ENCODE measurements at places on chromosomes 13 and 19.

DNA sequence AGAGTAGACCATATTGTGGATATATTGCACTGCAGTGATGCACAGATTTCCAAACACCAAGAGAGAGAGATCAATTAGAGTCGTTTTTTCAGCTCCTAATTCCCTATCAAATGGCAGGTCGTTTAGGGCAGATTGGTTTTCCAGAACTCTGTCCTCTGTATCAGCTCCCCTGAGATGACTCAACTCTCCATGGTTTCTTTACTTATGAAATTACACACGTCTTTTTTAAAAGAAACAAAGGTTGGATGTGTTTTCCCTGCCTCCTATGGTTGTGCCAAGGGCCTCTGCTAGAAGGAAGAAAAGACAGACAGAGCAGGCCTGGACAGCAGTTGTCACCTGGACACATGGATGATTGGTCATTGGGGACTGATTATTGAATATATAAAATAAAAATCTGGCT, 478.1 kb upstream of the NBEA start:
- no peak for DNase-seq

DNA sequence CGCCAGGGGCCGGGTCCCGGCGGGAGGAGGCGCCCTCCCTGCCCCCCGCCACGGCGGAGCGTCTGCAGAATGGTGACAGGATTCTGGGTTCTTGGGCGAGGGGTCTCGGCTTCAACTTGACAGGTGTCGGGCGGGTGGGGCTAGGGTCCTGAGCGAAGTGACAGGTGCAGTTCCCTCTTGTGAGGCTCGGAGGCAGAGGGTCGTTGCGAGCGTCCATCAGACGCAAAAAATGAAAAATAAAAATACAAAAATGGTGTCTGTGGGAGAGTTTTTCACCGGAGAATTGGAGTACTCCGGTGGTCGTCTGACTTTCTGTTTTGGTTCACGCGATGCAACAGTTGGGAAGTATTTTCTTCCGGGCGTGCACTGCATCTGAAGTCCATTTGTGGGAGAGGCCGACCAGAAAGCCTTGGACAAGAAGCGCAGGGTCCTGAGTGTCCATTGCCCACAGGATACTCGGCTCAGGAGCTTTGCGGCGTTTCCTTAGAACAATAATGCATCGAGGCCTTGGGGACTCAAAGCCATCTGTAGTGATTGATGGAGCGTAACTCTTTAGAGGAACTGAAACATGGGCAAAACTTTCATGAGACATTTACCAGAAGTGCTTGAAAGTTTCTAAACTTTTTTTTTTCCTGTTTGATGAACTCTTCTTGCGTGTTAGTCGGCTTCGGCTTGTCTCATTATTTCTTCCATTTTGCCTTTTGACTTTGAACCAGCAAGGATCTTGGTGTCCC, 759 bp downstream of the RB1 start:
- no peak for DNase-seq

DNA sequence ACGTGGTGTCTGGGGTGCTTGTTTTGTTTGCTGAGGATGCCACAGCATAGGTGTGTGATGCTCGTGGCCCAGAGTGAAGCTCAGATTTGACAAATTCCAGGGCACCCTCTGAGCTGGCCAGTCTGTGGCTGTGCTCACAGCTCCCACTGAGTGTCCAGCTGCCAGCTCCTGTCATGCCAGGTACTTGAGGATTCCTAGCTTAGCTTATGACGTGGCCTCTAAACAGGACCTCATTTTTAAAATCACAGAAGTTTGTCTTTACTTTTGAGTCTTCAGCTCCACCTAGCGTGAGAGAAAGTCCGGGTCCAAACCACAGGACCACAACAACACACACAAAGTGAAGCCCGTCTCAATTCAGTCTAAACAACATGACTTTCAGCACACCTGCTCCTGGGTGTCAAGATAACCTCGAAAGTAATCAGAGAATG, 117.3 kb downstream of the RAB20 start:
- no peak for DNase-seq

- DNase-seq, result no peak
Measured at GRCh38 chr13:26425443-26426358, 131.8 kb upstream of the WASF3 start.

- no peak for DNase-seq
Measured at GRCh38 chr19:58579473-58580142, 6.5 kb upstream of the MZF1 start.

GRCh38 chr13:98974053-98974452, 3.8 kb downstream of the DOCK9 start:
- no peak for DNase-seq

DNA sequence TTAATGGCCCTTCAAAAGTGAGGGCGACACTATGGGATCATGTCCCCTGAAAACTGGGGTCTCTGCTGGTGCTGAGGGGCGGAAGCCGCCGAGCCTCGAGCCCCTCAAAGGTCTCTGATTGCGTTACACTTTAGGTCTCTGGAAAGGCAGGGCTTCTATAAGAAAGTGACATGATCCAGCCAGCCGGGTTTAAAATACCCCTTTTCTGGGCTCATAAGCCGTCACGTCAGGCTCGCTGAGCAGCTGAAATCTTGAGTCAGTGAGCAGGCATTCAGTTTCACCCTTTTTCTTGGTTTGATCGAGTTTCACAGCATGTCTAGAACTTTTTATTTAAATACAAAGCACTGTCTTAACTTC, 600 bp upstream of the HMGB1 start:
- DNase-seq, result no peak

DNA sequence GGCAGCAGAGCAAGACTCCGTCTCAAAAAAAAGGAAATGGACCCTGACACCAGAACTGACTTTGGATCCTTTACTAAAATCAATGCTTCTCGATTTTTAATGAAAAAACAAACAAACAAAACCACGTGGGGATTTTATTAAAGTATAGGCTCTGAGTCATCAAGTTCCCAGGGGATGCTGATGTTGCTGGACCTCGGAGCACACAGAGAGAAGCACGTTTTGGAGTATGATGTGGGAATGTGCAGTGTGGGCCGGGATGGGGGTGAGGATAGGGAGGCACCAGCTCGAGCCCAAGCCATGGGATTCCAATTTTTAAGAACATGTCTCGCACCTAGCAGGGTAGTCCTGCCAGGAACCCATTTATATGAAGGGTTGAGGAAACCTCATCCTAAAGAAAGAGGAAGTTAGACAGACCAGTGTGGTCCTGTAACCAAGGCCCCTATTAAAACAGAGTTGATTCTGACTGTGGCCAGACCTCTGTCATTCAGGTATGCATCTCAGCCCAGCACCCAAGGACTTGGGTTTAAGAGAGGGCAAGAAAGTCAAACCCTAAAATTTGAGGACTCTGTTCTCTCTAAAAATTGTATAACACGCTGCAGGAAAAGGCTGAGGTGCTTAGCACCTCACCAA, 6.4 kb downstream of the FLT1 start:
- DNase-seq, result no peak

DNA sequence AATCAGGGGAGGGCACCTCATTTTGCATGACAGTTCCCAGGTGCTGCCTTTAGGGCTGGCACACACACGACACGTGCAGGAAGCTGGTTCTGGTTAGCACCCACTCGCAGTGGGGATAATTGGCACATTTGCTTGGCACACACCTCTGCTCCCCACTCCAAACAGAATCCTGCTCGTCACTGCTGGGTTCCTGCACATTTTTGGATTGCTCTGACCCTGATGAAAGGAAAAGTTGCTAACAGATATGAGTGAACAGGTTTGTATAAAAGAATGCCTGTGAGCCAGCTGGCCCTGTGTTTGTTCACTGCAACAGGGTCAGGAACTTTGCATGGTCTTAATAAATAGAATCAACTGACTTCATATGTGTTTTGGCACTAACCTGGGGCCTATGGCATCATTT, 1500.4 kb downstream of the EFNB2 start:
- DNase-seq, result no peak

DNA sequence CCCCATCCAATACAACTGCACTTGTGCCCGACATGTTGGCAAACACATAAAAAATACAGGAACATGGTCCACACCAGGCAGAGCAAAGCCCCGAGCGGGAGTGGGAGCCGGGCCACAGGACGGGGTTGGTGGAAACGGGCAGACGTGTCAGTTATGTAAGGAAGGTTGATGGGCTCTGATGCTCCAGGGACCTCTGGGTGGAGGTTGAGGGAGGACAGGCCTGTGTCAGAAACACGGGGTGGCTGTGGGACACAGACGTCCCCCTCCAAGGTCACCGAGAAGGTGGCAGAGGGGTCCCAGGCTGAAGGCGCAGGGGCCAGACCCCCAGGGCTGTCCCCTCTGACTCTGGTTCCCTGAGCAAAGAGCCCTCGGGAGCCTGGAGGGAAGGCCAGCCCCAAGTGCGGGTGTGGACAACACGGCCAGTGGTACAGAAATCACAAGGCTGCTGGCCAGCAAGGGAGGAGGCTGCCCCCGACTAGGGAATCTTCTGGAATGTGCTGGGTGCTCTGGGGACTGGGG, 31.4 kb upstream of the C13orf46 start:
- DNase-seq, result no peak

DNA sequence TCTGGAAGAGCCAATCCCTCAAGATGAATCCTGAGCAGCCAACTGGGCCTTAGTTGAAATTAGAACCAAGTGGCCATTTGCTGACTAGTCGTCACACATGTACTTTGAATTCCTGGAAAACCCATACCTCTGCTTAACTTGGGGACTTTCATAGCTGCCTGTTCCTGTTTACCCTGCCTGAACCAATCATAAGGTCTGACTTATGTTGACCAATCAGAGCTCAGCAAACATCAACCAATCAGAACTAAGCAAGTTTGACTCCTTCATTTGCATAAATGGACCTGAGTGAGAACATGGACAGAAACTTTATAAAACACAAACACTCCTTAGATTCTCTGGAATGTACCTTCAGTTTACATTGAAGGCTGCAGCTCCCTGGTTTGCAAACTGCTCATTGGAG, 50.8 kb downstream of the LATS2 start:
- DNase-seq, result no peak

DNA sequence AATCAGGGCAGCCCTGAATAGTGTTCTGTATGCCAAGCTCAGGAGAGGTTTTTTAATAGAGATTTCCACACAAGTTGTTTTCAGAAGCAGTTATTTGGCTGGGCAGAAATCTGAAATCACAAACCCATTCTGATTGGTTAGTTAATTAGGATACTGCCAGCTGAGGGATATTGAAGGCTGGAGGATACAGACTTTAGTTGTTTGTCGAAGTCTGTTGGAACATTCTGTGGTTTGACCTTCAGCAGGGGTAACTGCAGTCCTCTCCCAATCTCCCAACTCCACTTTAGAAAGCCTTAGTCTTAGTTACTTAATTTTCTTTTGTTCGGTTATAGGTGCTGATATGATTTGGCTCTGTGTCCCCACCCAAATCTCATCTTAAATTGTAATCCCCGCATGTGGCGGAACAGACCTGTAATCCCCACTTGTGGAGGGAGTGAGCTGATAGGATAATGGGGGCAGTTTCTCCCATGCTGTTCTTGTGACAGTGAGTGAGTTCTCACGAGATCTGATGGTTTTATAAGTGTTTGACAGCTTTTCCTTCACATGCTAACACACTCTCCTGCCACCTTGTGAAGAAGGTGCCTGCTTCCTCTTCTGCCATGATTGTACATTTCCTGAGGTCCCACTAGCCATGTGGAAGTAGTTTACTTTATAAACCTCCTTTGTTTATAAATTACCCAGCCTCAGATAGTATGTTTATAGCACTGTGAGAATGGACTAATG, 169.2 kb downstream of the GPC5 start:
- no peak for DNase-seq

DNA sequence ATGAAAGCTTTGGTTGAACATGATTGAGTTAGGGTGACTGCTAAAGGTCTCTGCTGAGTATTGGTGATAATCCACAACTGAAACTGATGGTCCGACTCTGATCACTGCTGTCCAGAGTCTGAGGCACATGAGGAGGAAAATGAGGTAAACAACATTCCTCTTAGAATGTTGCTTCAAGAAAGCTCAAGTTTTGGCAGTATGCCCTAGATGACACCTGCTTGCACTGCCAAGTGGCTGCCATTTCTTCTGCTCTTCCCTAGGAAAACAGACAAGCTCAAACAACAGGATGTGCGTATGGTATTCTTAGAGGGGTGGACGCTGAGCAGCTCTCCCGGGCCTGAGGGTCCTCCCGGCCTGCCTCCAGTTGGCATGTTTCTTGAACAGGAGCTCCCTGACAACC, 15.2 kb upstream of the MTIF3 start:
- DNase-seq, result no peak

DNA sequence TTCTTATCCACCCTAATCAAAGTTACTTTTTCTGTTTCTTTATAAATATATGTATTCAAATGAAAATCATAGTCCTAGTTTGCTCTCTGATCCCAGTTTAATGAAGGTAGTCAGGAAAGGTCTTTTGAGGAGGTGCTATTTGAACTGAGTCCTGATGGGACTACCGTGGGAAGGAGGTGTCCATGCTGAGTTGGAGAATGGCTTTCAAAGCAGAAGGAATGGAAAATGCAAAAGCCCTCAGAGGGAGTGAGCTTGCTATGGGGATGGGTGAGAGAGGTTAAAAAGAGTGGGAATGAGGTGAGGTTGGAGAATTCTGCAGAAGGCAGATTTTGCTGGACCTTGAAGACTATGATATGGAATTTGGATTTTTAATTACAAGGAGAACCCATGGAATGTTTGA, 193.6 kb downstream of the GPC6 start:
- no peak for DNase-seq

GRCh38 chr19:54521022-54521859, 18.6 kb downstream of the LAIR2 start:
- DNase-seq, result no peak

GRCh38 chr19:45216667-45217066, 28.5 kb downstream of the EXOC3L2 start:
- DNase-seq, result no peak

DNA sequence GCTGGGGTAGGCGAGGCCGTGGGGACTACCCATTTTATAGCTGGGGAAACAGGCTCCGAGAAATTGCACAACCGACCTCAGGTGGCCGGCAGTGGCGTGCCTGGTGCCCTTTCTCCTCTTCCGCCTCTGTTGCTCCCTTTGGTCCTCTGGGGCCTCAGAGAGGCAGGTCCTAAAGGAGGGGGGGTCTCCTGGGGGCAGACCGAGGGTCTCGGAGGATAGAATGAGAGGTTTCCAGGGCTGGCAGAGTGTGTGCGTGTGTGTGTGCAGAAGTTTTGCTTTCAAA, 11.3 kb downstream of the STX10 start:
- no peak for DNase-seq

DNA sequence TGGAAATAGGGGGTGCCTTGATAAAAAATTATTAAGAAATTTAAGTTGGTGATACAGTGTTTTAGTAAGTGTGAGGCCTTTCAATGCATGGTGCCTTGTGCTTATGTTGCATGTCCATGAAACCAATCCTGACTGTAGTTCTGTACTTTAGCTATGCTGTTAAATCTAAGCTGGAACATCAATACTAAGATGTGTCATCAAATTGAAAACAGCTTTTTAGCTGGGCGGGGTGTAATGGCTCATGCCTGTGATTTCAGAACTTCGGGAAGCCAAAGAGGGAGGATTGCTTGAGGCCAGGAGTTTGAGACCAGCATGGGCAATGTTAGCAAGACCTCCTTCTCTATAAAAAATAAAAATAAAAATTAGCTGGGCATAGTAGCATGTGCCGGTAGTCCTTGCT, 930.3 kb upstream of the PCDH9 start:
- no peak for DNase-seq

- no peak for DNase-seq
Measured at GRCh38 chr19:10228920-10229319, 2.2 kb downstream of the S1PR2 start.
